IPS-NIHi11 (cell line): ENCODE measurements at places on chromosomes 4 and X.

DNA sequence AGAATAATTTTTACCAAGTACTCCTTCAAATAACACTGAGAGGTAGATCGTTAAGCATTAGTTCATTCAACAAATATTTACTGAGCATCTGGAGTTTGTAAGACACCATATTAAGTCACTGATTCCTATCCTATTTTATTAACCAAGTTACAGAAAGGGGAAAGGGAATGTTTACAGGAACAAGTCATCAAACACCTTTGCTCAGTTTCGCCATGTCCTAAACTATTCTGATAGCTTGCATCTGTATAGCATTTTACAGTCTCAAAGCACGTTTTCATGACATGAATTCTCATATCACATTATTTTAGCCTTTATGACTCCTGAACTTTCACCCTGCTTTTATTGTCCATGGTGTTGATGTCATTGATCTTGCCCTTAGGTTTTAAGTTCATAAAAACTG, 89.2 kb downstream of the AREG start:
- DNase-seq: no peak

DNA sequence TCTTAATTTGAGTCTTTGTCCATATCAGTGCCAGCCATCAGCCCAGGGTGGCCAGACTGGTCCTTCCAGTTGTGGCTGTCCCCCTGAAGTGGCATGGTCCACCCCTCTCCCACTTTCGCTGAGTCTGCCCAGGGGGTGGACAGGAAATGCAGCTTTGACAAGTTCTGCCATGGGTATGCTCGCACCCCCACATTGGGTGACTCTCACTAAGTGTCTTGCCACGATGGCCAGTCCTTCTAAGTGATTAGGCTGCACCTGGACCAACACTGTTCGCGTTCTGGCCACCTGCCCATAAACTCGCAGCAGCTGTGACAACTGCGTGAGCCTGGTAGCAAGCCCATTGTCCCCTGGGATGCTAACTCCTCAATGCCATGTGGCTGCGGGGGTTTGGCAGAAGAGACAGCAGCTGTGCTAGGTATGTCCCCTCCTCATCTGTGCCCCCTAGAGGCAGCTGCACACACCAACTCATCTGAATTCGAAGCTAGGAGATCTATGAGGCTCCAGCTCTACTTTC, 10.0 kb upstream of the LNX1 start:
- peak; percentile 56 for DNase-seq

GRCh38 chr4:109319156-109319555, 16.7 kb upstream of the COL25A1 start:
- no peak for DNase-seq

- peak; percentile 41 for DNase-seq
Observed at GRCh38 chr4:78592088-78592783, 40.7 kb downstream of the ANXA3 start.

DNA sequence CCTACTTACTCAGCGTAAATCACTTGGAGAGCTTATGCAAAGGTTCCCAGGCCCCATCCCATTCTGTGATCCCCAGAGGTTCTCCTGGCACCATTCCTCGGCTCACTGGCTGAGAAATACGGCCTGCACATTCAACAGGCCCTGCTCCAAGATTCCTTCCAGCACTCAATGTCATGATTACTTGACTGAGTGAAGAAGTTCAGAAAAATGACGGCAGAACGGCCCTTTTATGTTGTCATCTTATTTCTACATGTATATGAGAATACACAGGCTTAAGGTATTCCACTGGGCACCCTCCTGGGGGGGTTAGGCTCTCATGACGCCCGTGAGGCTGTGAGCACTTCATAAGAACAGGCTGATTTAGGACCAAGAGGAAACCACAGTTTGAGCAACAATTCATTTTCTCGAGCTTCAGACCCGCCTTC, 190.6 kb downstream of the NSUN7 start:
- no peak for DNase-seq

GRCh38 chr4:165443276-165443675, 64.5 kb downstream of the CPE start:
- no peak for DNase-seq

- DNase-seq: peak; percentile 64
Observed at GRCh38 chr4:74874753-74875367, 58.1 kb upstream of the PARM1 start.

DNA sequence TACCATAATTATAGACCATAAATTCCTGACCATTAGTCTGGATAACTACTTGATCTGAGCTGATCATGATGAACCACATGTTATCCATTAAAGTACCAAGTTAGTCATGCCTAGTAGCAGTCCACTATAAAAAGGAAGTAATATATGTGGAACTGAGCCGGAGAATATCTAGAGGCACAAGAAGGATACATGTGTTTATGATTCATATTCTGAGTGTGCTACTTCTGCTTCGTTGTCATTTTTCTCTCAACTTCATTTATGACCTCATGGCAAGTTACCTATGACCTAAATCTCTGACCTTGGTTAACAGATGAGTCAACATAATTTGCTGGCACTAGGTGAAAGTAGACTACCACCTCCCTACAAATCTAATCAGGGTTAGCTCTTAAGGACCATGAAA, 56.5 kb upstream of the ANKRD17 start:
- no peak for DNase-seq

- DNase-seq: no peak
Observed at GRCh38 chr4:98601708-98602107, 56.7 kb downstream of the TSPAN5 start.

DNA sequence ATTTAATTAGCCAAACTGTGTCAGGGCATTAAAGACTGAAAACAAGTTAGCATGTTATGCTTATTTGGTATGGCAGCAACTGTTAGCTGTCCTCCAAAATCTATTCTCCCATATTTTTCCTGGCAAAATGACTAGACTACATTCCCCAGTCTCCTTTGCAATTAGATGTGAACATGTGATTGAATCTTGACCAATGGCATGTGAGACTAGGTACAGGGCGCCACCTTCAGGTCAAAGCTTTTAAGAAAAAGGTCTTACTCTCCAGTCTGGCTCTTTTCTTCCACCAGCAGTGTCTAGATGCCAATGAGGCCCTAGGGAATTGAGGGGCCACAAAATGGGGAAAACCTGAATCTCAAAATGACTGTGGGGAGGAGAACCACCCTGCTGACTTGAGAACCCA, 408.2 kb downstream of the SMARCA1 start:
- peak; percentile 57 for DNase-seq

- peak; percentile 33 for DNase-seq
Observed at GRCh38 chr4:156169011-156169410, 215.3 kb upstream of the CTSO start.

DNA sequence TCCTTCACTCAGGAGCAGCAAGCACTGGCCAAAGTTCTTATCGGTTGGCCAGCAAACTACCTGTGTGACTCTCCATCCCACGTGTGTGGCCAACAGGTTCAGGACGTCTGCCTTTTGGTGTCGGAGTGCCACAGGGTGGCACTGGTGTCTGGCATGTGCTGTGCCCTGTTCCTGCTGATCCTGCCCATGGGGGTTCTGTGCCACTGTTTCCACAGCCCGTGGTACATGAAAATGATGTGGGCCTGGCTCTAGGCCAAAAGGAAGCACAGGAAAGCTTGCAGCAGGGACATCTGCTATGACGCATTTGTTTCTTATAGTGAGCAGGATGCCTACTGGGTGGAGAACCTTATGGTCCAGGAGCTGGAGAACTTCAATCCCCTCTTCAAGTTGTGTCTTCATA, 4.6 kb upstream of the TLR2 start:
- no peak for DNase-seq

GRCh38 chr4:102598762-102599374, 97.7 kb downstream of the NFKB1 start:
- DNase-seq: no peak

GRCh38 chr4:174394915-174395314, 111.2 kb downstream of the CEP44 start:
- DNase-seq: no peak

GRCh38 chr4:121720109-121720508, 23.3 kb upstream of the ANXA5 start:
- no peak for DNase-seq

DNA sequence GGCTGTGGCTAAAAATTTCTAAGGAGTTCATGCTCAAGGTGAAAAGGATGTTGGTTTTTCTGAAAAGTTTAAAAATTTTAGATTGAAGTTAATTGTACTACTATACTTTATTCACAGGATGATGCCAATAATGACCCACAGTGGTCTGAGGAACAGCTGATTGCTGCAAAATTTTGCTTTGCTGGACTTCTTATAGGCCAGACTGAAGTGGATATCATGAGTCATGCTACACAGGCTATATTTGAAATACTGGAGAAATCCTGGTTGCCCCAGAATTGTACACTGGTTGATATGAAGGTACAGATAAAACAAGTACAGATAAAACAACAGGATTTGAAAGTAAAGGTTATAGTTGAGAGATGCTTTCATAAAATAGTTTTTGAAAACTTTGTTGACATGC, 12.2 kb downstream of the PAICS start:
- no peak for DNase-seq

- DNase-seq: peak; percentile 54
Observed at GRCh38 chr4:10333942-10334341, 123.3 kb downstream of the ZNF518B start.

DNA sequence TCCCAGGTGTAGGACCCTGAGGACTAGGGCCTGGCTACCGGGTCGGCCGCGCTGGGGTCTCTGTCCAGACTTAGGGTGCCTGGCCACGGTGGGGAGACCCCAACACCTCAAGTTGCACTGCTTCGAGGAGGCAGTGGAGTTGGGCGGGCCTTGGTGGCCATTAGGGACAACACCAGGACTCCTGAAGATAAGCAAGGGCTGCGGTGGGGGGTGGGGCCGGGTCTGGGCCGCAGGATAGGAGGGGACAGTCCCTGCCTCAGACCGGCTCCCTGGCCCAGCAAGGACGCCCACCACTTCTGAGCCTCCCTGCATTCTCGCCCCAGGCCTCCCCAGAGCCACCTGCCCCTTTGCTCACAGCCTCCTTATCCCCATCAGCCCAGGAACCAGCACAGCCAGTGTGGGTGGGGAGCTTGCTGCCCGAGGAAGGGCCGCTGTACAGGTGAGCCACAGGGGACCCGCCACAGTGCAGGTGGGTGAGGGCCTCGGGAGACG, 5.5 kb upstream of the MXD4 start:
- no peak for DNase-seq

GRCh38 chr4:2882341-2882740, 38.7 kb downstream of the ADD1 start:
- DNase-seq: no peak

DNA sequence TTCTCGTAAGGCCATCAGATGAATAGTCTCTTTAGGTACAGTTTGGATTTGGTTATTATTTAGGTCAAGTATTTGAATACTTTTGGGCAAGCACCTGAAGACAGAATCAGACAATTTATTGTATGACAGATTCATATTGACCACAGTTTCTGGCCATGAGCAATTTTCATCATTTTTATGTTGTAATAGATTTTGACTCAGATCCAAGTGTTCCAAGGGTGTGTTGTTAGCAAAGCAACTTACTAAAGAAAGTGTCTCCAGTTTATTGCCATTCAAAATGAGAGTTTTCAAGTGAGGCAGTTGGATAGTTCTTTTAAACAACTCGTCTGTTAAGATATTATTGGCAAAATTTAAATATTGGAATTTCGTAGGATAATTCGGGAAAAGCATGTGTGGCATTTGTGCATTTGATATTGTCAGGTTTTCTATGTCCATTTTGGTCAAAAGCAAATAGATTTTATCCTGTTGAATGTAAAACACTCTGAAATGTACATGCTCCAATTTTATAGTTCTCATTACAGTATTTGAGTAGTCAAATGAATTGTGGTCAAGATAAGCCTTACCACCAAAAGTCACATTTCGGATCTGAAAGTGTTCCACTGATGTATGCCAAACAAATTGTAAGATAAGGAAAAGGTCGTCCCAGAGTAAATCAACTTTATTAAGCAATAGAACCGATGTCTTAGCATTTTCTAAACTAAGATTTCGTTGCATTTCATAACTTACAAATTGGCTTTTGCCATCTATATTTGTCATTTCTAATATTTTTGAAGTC, 8.4 kb downstream of the TLR10 start:
- DNase-seq: no peak

GRCh38 chrX:106144755-106145639, 23.1 kb upstream of the PWWP3B start:
- no peak for DNase-seq

DNA sequence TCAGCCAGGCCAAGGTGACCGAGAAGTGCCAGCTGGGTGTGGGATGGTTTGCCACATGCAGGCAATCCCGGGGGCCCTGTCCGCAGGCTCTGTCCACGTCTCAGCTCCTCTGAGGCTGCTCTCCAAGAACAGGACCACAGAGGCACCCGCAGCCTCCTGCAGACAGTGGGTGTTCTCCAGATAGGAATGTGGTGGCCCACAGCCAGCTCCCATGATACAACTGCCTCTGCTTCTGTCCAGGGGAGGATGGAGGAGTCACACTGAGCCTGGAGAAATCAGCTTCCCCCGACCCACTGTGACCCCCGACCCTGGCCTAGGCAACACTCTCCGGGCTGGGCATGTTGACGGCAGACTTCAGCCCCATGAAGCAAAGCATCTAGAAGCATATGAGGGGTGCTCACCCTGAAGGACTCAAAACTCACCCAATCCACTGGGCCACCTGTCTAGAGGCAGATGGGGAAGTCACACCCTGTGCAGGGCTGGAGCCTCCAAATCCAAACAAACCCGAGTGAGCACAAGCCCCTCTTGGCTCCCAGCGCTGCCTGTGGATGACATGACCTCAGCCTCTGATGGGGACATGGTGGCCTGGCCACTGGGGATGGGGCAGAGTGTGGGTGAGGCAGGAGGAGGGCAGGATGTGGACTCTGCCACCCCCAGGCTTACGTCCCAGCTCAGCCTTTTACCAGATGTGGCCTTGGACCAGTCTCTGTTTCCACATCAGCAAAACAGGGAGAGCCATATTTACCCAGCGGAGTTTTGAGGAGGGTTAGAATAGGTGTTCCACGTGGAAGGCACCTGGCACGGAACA, 102.3 kb downstream of the PSAPL1 start:
- no peak for DNase-seq

- no peak for DNase-seq
Observed at GRCh38 chrX:105314458-105314857, 94.0 kb upstream of the TEX13A start.

- DNase-seq: no peak
Observed at GRCh38 chr4:93317057-93317456, 511.5 kb upstream of the ATOH1 start.

GRCh38 chr4:150501009-150501727, 80.8 kb upstream of the MAB21L2 start:
- DNase-seq: no peak

DNA sequence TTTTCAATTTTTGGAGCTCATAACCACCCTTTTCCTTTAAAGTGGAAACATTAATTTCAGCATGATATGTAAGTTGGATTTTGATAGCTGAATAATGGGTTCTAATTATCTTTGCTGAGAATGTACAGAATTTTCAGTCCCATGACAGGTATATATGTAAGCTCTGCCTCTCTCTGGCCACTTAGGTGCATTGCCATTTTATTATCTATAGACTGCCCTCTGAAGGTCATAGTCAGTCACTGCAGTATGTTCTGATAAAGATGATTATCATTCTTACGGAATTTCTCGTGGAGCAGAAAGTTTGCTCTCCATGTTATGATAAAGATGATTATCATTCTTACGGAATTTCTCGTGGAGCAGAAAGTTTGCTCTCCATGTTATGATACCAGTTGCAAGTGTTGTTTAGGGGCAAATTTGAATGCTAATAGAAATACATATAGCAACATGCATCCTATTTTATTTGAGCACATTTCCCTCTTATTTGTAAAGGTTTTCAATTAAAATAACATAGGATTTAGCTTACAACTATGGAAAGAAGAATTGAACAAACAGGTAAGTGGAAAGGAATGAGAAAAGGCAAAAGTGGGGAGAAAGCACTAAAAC, 10.4 kb downstream of the AFP start:
- DNase-seq: peak; percentile 43

- DNase-seq: no peak
Observed at GRCh38 chr4:38559374-38559773, 104.6 kb upstream of the KLF3 start.
